ENCODE measurements at places on chromosomes 3 and 15. TPM values are rescaled to one million over a fixed set of nuclear protein-coding genes. Genes with fewer than 3 reads are reported as not detected.

Gene LDHAL6B
- total RNA-seq, result not detected

Gene SLC22A14
- total RNA-seq, result 0.26 TPM

Gene KLHL40
- not detected for total RNA-seq

Gene HEG1
- total RNA-seq, result 31.8 TPM

Gene ITGB5
- total RNA-seq, result 125 TPM

Gene GABRG3
- total RNA-seq, result not detected

Gene B3GALNT1
- 3.0 TPM for total RNA-seq

Gene TIPIN
- 37.7 TPM for total RNA-seq

Gene CNTN6
- 0.28 TPM for total RNA-seq

Gene ACTC1
- total RNA-seq, result not detected

Gene PCSK6
- total RNA-seq, result 2.6 TPM

Gene SPINK8
- not detected for total RNA-seq

Gene SPATA12
- total RNA-seq, result not detected

GRCh38 chr3:181533811-181534210, 177.9 kb upstream of the SOX2 start:
- peaks cover 18% of the 10 kb centered on the region for H3K27me3 ChIP-seq
- H3K4me1 ChIP-seq, result no peaks in the 10 kb centered on the region
- no peak overlapping the region for H3K27ac ChIP-seq
- H3K36me3 ChIP-seq, result no peaks in the 10 kb centered on the region
- DNase-seq, result no peak

DNA sequence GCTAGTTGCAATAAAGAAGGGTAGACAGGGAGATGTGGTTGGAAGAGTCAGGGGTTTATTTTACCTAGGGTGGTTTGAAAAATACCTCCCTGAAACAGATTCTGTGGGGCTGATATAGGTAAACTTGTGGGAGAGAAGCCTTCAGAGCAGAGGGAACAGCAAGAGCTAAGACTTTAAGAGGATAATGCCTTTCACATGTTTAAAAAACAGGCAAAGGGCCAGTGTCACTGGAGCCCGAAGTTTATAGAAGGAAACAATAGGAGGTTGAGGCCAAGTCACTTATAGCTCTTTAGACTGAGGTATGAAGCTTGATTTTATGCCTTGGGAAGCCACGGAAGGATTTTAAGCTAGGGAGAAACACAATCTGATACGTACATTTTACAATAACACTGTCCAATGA, 448.7 kb downstream of the TAFA4 start:
- H3K4me3 ChIP-seq, result no peak overlapping the region
- DNase-seq, result no peak
- no peaks in the 10 kb centered on the region for H3K27me3 ChIP-seq
- H3K36me3 ChIP-seq, result no peaks in the 10 kb centered on the region

GRCh38 chr3:118186051-118186450, 848.6 kb downstream of the IGSF11 start:
- no peak overlapping the region for H3K27ac ChIP-seq
- no peaks in the 10 kb centered on the region for H3K36me3 ChIP-seq
- H3K4me3 ChIP-seq, result no peak overlapping the region
- H3K4me1 ChIP-seq, result no peaks in the 10 kb centered on the region

- H3K4me1 ChIP-seq, result no peaks in the 10 kb centered on the region
- no peak overlapping the region for H3K27ac ChIP-seq
- H3K4me3 ChIP-seq, result no peak overlapping the region
- no peaks in the 10 kb centered on the region for H3K36me3 ChIP-seq
- no peak for DNase-seq
Measured at GRCh38 chr3:104106276-104106675, 1260.4 kb upstream of the ALCAM start.

DNA sequence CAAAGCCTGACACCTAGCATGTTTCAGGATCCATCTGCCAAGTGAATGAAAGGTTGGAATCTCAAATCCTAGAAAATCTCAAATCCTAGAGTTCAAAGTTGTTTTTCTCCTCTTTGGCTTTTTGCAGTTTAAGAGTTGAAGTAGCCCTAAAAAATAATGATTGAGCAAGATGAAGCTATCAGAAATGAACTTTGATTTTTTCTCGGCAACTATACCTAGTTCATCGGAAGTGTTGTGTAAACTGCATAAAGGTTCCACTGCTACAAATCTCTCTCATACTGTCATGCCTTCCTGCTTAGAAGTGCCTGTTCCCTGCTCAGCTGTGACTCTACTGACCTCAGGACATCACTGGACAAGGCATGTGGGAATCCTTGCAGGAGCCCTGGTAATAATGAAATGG, 35.8 kb upstream of the FOXB1 start:
- H3K27me3 ChIP-seq, result peaks cover 38% of the 10 kb centered on the region
- H3K4me1 ChIP-seq, result no peaks in the 10 kb centered on the region
- H3K4me3 ChIP-seq, result no peak overlapping the region
- H3K36me3 ChIP-seq, result no peaks in the 10 kb centered on the region
- no peak for DNase-seq

DNA sequence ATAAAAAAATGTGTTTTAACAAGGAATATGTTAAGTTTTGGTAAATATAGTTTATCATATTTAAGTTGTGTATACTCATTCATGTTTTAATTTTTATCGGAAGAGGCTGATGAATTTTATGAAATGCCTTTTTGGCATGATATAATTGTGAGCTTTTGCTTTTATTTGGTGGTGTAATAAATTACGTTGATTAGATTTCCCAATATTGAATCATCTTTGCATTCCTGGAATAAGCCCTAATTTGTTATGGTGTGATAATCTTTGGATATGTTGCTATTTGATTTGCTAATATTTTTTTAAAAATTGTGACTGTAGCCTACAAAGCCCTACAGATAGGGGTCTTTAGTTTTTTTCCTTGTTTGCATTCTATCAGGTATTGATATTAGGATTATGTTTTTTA, 107.4 kb downstream of the IGF1R start:
- H3K36me3 ChIP-seq, result no peaks in the 10 kb centered on the region
- H3K27me3 ChIP-seq, result no peaks in the 10 kb centered on the region
- H3K27ac ChIP-seq, result no peak overlapping the region
- no peak for DNase-seq
- peaks cover 19% of the 10 kb centered on the region for H3K4me1 ChIP-seq

GRCh38 chr3:95387242-95388021, 1324.6 kb downstream of the NSUN3 start:
- DNase-seq, result no peak
- no peak overlapping the region for H3K4me3 ChIP-seq
- no peaks in the 10 kb centered on the region for H3K36me3 ChIP-seq

DNA sequence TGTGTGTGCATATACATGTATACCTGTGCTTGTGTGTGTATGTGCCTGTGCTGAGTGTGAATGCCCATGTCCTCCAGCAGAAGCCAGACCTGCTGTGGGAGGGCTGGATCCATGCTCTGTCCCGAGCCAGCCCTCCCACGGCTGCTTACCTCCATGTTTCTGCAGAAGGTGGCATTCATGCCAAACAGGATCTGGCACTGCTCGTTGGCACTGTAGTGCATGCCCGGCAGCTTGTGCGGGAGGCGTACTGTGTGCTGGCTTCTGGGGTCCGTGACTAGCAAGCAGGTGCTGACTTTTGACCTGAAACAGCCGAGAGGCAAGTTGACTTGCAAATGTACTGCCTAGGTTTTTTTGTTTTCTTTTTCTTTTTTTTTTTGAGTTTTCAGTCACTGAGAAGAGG, 189.3 kb downstream of the ADAMTS17 start:
- no peaks in the 10 kb centered on the region for H3K4me1 ChIP-seq
- no peak for DNase-seq
- no peak overlapping the region for H3K27ac ChIP-seq
- H3K27me3 ChIP-seq, result no peaks in the 10 kb centered on the region
- H3K4me3 ChIP-seq, result no peak overlapping the region
- H3K36me3 ChIP-seq, result no peaks in the 10 kb centered on the region

DNA sequence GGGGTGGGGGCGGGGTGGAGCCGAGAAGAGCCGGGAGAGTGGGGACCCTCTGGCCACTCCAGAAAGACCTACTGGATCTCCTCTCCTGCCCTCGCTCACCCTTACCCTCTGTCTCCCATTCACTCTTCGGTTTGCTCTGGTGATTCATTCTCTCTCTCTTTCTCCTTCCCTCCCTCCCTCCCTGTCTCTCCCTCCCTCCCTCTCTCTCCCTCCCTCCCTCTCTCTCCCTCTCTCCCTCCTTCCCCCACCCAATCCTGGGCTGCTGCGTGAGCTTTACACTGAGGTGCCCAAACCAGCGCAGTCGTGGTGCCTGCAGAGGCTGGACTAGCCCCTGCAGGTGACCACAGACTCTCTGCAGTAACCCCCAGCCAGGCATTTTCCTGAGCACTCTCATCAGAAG, 32.2 kb upstream of the ADAMTS17 start:
- H3K36me3 ChIP-seq, result no peaks in the 10 kb centered on the region
- H3K27ac ChIP-seq, result no peak overlapping the region
- H3K4me1 ChIP-seq, result no peaks in the 10 kb centered on the region
- peaks cover 13% of the 10 kb centered on the region for H3K27me3 ChIP-seq

- H3K27me3 ChIP-seq, result no peaks in the 10 kb centered on the region
- H3K36me3 ChIP-seq, result no peaks in the 10 kb centered on the region
Measured at GRCh38 chr3:177300039-177300833, 103.0 kb upstream of the TBL1XR1 start.

DNA sequence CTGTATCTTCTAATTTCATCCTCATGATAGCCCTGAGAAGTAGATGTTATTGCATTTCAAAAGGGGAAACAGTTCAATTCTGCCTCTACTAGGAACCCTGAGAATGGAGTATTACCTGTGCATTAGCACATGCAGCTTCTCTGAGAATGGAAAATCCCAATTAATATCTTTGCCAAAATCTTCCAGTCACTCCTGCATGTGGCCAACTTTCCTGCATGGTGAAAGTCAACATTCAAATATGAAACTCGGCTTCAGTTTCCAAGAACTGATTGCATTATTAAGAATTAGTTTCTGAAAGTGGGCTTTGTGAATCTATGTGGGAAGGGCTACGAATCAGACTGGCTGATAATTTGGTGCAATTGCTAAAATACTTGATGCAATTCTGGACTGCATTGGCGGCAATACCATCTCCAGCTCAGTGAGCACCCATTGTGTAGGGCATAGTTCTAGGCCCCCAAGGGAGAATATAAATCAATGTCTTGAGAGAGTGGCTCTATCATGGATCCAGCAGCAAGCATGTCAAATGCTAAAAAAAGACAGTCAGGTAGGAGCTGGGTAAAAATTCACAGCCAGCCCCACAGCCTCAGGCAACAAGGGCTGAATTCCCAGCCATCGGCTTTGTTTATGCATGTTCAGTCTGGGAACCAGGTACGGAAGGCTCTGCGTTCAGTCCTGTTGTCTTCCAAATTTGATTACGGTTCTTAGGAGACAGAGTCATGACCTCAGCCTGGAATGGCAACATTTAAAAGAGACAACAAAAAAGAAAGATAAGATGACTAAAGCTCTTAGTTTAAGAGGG, 18.8 kb upstream of the BCL6 start:
- no peaks in the 10 kb centered on the region for H3K36me3 ChIP-seq
- H3K4me3 ChIP-seq, result no peak overlapping the region
- H3K27ac ChIP-seq, result no peak overlapping the region
- no peaks in the 10 kb centered on the region for H3K27me3 ChIP-seq
- H3K4me1 ChIP-seq, result no peaks in the 10 kb centered on the region
- no peak for DNase-seq

- H3K4me1 ChIP-seq, result no peaks in the 10 kb centered on the region
- no peak overlapping the region for H3K4me3 ChIP-seq
- H3K36me3 ChIP-seq, result no peaks in the 10 kb centered on the region
- no peak overlapping the region for H3K27ac ChIP-seq
- DNase-seq, result no peak
- H3K27me3 ChIP-seq, result no peaks in the 10 kb centered on the region
Measured at GRCh38 chr15:29034593-29035335, 149.0 kb downstream of the APBA2 start.

DNA sequence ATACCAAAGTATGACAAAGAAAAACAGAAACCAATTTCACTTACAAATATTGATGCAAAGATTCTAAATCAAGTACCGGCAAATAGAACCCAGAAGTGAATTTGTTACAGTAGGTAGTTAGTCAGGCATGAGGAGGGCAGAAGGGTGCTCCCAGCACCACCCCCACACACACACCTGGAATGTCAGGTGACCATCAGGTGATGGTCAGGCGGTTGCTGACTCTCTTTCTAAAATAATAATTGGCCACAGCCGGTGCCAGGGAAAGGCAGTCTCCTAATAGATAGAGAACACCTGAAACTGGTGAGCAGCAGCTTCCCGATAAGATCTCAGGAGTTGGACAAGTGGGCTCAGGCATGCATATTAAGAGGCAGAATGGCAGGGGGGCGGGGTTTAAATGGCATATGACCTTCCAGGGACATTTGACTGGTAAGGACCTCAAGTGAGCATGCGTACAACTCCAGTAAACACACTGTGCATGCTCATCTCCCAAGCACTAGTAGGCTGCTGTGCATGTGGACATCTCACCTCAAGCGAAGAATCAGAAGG, 131.1 kb downstream of the ANO10 start:
- no peaks in the 10 kb centered on the region for H3K4me1 ChIP-seq
- H3K36me3 ChIP-seq, result no peaks in the 10 kb centered on the region
- no peak for DNase-seq
- H3K4me3 ChIP-seq, result no peak overlapping the region
- no peak overlapping the region for H3K27ac ChIP-seq

DNA sequence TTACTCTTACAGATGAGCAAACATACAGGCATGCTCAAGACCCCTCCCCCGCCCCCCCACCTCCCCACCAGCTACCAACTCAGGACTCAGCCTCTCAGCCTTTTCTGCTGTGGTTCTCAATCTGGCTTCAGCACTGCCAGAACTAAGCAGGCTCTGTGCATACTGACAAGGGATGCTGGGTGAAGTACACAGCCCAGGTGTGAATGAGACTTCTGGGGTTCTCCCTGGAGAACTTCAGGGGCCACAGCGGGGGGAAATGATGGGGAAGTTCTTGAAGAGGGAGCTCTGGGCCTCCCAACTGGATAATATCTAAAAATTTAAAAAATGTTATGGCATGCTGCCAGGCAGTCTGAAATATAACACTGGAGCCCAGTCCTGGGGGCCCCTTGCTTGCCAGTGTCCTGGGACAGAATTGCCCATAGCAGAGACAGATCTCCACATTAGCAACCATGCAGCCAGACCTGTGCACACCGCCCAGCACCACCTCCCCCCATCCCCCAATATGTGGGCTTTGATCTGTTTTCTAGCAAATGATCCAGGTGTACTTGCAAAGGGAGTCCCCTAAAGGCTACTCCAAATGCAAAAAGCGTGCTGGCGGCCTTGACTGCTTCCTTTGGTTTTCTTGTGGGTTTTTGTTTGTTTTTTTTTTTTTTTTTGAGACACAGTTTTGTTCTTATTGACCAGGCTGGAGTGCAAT, 41.4 kb downstream of the PGPEP1L start:
- H3K36me3 ChIP-seq, result peaks cover 10% of the 10 kb centered on the region
- H3K27me3 ChIP-seq, result no peaks in the 10 kb centered on the region
- no peak overlapping the region for H3K4me3 ChIP-seq

- H3K27me3 ChIP-seq, result peaks cover 3% of the 10 kb centered on the region
- H3K27ac ChIP-seq, result no peak overlapping the region
- DNase-seq, result no peak
- no peak overlapping the region for H3K4me3 ChIP-seq
- no peaks in the 10 kb centered on the region for H3K4me1 ChIP-seq
Measured at GRCh38 chr3:27789420-27789819, 67.3 kb upstream of the EOMES start.

Data from A673 (cell line).